ENCODE measurements at places on chromosomes 12 and 14. TPM values are rescaled to one million over a fixed set of nuclear protein-coding genes. Genes with fewer than 3 reads are reported as not detected.

The INSM2 gene
- not detected for polyA plus RNA-seq

GRCh38 chr12:12221560-12221959 is 45.3 kb downstream of the LRP6 start:
- DNase-seq, result no peak

DNA sequence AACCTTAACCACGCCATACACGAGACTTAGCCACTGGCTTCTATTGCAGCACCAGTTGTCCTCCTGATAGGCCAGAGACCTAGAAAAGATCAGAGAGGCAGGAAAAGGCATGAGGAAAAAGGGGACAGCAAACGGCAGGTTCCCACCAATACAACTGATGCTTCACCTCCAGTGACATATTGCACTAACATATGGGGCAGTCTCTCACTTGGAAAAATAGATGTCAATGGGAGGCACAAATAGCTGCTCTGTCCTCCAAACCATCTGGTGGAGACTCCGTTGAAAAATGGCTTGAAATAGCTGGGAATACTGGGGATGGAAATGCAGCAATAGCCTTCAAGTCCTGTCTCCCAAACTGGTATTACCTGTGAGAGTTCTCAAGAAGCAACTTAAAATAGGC is 20.3 kb downstream of the SLC8A3 start:
- no peak for DNase-seq

- DNase-seq, result no peak
These were observed 147.1 kb upstream of the MYL2 start for GRCh38 chr12:111067498-111067897.

DNA sequence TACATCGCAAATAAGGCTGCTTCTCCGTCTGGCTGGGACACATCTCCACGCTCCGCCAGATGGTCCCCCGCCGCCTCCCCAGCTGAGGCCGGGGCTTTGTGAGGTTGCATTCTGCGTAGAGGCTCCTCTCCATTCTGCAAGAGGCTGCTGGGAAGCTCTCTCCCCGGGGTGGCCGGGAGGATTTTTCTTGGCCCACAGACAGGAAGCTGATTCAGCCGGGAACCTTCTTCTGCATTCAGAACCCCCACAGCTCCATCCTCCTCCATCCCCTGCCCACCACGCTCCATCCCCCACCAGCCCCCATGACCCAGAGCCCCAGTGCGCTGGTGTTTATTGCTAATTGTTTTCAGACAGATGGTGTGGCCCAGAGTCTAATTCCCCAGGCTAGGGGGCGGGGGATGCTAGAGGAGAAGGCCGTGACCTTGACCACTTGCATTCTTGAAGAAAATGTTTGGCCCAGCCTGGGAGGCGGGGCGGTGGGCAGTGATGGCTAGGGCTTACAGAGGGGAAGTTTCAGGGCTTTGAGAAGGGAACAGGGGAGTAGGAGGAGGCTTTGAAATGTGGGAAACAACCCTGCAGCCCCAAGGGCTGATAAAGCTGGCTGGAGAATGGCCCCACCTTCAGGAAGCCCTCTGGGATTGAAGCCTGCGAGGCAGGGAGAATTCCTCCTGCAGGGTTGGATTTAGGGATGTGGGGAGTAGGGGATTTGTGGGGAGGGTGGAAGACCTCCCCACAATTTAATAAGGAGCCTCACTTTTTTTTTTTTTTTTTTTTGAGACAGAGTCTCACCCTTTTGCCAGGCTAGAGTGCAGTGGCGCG is 88.5 kb upstream of the NCOR2 start:
- DNase-seq, result peak; percentile 90

The CCDC197 gene
- not detected for polyA plus RNA-seq

DNA sequence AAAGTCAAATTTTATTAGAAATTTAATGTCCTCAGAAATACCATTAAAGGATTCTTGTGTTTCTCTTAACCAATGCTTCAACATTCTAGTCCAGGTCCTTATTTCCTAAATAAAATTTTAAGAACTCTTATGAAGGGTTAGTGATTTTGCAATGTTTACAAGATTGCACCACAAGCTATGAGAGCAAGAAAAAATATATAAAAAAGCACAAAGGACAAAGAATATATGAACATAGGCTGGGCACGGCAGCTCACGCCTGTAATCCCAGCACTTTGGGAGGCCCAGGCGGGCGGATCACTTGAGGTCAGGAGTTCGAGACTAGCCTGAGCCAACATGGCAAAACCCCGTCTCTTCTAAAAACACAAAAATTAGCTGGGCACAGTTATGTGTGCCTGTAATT is 7.7 kb downstream of the RACGAP1 start:
- DNase-seq, result peak; percentile 22

GRCh38 chr12:7966563-7966962 is 30.6 kb upstream of the SLC2A3 start:
- DNase-seq, result no peak

All from right cardiac atrium (tissue), 5 donors.